ENCODE measurements at places on chromosomes 2 and 18.

- no peak for DNase-seq
These were observed 190.1 kb downstream of the PDE11A start for GRCh38 chr2:177882501-177882900.

- no peak for DNase-seq
These were observed 45.7 kb downstream of the RDH14 start for GRCh38 chr2:18514526-18515461.

DNA sequence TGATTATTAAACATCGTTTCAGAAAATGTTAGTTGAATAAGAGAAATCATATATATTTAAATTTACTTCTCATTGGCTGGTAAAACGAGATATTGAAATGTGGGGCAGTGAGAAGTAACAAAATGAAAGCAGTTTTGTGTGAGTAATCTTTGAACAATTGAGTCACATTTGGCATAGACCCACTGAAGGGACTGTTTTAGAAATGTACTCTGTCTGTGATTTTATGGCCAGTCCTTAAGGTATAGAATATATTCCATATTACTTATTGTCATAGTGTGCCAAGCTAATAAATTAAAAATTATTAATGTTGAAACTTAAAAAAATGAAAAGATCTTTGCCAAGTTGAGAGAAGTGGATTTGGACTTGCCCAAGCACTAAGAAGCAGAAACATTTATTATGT lies 222.4 kb upstream of the COL3A1 start:
- DNase-seq = no peak

- no peak for DNase-seq
These were observed 11.8 kb downstream of the C2orf69 start for GRCh38 chr2:199922856-199923255.

GRCh38 chr2:157307021-157307420 lies 18.6 kb downstream of the ERMN start:
- no peak for DNase-seq

- DNase-seq = no peak
These were observed 36.9 kb downstream of the SCN1A start for GRCh38 chr2:166090908-166091307.

GRCh38 chr2:47903781-47904490 lies 2.4 kb downstream of the FBXO11 start:
- no peak for DNase-seq

GRCh38 chr2:121999264-121999663 lies 243.8 kb downstream of the TSN start:
- peak; percentile 61 for DNase-seq

DNA sequence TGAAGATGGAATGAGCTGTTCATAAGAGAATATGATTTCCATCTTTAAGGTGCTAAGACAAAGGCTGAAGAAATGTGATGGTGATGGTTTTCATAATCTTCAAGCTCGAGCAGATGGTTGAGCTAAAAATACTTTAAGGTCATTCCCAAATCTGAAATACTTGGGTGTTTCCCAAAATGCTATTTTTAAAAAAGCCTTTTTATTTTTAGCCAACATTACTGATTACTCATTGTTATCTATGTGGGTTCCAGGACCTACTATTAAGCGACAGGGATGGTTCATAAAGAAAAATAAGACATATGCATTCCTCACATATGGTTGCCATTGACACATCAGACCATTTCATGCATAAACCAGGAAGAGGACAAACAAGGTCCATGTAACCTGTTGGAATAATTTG lies 298.5 kb downstream of the PLCL1 start:
- no peak for DNase-seq

GRCh38 chr2:184589261-184589660 lies 9.1 kb upstream of the ZNF804A start:
- DNase-seq = no peak

DNA sequence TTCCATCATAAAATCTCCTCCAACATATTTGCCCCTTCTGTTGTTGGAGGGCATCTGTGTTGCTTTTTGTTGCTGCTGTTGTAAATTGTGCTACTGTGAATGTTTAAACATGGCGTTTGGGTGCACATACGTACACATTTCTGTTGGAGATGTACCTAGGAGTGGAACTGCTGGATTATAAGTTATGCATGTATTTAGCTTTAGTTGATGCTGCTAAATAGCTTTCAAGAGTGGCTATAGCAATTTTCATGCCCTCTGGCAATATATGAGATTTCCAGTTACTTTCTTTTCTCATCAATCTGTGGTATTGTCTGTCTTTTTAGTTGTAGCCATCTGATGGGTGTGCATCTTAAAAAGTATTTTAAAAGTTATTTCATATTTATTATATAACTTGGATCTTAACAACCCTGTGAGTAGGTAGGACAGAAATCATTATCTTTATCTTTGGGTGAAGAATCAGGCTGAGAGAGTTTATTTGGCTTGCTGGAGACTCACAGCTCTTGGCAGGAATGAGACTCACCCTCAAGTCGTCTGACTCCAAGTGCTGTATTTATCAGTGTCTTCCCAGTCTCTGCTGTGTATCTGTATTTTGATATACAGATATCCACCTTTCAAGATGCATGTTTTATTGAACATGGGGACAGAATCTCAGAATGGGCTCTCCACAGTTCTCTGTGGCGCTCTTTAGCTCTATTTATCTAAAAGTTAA lies 16.9 kb downstream of the ZNF236 start:
- DNase-seq = no peak

- DNase-seq = no peak
These were observed 492.3 kb upstream of the ZEB2 start for GRCh38 chr2:145012214-145012670.

DNA sequence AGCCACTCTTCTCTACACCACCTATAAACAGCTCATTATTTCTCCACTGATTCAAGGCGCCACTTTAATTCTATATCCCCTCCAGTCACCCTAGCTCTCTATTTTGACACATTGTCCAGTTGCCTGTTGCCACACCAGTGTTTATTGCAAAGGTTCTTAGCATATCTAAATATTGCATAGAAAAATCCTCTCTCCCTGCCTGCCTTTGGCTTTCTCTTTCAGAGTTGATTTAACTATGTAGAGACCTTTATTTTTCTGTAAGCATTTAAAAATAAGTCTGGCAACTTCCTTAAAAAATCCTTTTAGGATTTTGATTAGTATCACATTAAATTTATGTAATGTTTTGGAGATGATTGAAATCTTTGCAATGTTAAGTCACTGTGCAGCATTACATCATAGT lies 47.9 kb upstream of the B3GNT7 start:
- no peak for DNase-seq

DNA sequence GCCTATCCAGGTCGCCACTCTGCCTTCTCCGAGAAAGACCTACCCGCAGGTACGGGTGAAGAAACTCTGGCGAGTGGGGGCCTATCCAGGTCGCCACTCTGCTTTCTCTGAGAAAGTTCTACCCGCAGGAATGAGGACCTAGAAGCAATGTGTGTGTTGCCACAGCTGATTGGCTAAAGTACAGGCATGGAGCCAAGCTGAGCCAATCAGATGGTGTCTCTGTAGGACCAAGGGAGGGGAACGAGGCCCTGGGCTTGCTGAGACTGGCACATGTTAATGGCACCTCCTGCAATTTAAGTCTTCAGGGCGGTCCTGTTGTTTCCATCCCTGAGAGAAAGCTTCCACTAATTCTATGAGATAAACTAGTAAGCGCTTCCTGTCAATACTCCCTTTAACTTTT lies 82.3 kb downstream of the KCTD1 start:
- no peak for DNase-seq

- DNase-seq = no peak
These were observed 60.7 kb downstream of the KCTD18 start for GRCh38 chr2:200449149-200449548.

DNA sequence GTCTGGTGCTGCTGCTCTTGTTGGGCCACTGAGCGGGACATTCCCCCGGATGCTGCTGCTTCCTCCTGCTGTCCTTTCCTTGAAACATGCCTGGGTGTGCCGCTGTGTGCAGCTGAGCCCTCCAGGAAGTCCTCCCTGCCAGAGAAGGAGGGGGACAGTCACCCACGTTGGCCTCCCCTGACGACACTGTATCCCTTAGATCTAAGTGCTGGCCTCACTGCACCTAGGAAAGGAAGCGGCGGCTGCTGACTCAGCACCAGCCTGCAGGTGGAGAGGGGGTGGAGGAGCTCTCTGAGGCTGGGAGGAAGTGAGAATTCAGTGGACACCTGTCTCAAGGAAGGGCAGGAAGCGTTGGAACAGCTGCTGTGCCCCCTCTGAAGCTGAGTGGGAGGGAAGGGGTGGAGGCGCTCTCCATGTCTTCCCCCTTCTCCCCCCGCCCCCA lies 239.8 kb downstream of the HAUS1 start:
- DNase-seq = no peak

DNA sequence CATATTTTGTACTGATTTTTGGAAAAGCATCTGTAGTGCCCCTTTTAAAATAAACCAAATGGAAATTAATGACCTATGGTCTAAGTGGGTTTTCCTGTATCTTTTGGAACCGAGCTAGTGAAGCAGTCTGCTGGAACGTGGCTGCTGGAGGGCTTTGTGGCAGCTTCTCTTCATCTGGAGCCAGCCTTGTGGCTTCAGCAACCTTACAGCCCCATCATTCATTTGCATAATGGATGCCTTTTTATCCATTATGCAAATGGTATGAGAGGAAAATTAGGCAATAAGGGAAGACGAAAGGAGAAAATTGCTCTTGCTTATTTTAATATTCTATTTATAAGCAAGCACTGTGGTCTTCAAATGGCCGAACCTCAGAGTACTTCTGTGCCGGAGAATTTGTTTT lies 421.0 kb downstream of the PARD3B start:
- no peak for DNase-seq

- no peak for DNase-seq
These were observed 282.2 kb upstream of the SOX11 start for GRCh38 chr2:5409898-5410381.

DNA sequence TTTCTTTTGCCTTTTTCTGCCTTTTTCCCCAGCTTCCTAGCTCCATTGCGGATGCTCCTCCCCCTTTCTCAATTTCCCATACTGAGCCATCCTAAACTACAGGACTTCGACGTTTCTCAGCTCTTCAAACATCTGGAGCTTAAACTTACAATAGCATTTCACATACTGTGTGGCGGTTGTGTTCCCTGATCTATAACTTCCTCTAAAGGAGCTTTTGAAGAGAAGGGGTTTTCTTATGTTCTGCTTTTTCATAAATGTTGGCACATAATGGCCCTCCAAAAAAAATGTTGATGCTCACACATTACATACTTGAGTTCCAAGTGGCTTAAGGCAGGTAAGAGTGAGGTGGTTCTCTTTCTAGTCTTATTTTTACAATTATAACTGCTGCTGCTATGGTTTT lies 87.4 kb downstream of the RNF144A start:
- no peak for DNase-seq

GRCh38 chr2:235520787-235521186 lies 26.9 kb downstream of the AGAP1 start:
- no peak for DNase-seq

GRCh38 chr2:64212801-64213321 lies 68.6 kb upstream of the PELI1 start:
- DNase-seq = no peak

DNA sequence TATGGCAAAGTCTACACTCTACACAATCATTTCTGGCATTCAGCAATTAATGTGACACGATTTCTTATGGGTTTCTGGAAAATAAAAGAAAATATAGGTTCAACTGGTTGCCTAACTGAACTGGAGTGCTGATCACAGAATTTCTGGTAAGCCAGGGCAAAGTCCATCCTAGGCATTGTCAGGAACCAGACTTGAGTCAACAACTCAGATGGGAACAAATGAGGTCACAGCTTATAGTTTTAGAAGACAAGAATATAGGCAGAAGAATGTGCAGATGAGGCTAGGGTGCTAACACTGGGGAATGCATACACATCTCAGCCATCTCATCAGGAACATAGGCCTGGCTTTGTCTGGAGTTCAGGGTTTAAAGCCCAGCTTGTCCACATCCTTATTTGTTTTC lies 317.2 kb upstream of the ID2 start:
- DNase-seq = no peak

DNA sequence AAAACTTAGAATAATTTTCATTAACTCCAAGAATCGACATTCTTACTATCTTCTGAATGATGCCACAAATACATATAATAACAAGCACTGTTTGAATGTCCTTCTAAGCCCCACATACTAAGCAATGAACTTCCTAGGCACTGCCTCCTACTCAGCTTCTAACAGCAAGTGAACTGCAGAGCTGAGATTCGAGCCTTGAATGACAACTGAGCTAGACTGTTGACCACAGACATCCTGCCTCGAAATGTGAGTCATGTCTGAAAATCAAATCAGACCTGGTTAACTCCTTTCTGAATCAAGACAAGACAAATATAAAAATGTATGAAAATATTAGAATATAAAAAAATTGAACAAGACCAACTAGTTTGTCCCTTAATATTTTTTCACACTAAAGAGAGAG lies 108.1 kb downstream of the MYT1L start:
- peak; percentile 16 for DNase-seq

- DNase-seq = no peak
These were observed 85.2 kb downstream of the SLC4A10 start for GRCh38 chr2:161709428-161709827.

DNA sequence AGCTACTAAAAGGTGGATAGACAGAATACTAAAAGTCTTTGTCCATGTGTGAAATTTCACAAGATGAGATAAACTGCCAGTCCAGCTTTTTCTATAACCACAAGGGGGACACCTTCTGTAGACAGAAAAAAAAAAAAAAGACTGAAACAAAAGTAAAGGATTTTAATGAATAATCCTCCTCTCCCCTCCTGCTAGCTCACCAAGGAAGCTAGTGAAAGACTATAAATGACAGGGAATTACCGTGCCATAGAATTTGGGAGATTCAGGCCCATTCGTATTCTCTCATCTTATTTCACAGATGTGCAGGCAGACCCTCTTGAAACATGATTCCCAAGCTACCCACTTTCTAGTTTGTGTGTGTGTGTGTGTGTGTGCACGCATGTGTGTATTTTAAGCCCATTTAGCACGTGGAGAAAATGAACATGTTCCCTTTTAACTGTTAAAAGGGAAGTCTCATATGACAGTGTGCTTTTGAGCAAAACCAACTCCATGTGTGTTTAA lies 36.3 kb upstream of the SLC8A1 start:
- no peak for DNase-seq

DNA sequence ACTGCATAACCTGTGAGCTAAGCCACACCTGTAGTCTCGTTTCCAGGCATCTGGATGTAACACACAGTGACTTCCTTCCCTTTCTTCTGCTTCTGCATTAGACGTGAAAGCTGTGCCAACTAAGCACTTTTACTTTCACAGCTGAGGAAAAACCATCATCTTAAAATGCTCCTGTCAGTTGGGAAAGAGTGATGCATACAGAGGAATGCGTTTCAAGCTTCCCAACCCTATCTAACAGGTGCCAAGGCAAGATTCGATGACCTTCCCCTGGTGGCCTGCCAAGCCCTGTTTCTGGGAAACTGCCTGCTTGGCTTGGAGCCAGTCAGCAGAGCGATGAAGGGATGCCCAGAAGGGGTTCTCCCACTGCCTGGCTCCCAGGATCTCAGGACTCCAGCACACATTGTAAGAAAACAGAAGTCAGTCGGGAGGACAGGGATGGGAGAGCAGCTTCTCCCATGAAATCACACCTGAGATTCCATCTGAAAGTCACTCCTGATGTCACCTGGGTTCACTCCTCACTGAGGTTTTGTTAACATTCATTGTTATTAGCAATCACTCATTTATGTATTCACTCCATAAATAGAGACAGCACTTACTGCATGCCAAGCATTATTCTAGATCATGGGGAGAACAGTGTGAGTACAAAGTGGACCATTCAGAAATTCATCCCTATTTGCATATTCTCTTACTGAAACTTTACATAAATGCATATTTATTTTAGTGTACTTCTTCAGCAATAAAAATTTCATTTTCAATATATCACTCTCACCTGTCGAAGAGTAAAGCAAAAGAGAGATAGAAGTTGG lies 64.1 kb downstream of the DTNA start:
- DNase-seq = no peak

- no peak for DNase-seq
These were observed 50.1 kb upstream of the MYCN start for GRCh38 chr2:15890124-15890754.
